NCI-H774 (cell line): ENCODE measurements at places on chromosomes 7 and 10.

GRCh38 chr7:134623193-134623592, 23.5 kb upstream of the BPGM start:
- no peak for DNase-seq

- no peak for DNase-seq
Measured at GRCh38 chr7:127059475-127059874, 193.3 kb downstream of the GRM8 start.

DNA sequence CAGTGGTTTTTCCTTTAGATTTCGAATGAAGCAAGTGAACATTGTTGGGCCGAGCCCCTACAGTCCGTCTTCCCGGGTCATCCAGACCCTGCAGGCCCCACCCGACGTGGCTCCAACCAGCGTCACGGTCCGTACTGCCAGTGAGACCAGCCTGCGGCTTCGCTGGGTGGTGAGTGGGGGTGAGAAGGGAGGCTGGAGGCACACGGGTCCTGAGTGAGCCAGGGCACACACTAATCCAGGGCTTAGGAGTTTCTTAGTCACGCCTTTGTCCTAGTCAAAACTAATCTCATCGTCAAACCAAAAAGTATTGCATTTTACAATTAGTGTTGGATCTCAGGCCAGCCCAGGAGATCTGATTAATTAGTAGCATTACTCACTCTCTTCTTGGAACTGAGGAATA, 568.8 kb upstream of the FOXK1 start:
- DNase-seq, result no peak

DNA sequence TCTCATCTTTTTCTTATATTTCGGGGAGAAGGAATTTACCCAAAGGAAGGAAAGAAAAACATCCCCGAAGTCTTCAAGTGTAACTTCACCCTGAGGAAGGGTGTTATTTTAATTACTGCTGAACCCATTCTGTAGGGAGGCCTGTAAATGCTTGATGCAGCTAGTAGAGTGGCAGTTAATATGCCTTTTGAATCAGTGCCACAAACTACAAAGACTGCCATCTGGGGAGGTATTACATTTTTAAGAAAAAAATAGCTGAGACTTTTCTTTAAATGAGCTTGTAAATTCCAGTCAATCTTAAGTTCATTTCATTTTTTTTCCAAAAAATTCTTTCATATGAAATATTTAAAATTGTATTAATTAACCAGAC, 233.1 kb upstream of the FERD3L start:
- DNase-seq, result no peak

DNA sequence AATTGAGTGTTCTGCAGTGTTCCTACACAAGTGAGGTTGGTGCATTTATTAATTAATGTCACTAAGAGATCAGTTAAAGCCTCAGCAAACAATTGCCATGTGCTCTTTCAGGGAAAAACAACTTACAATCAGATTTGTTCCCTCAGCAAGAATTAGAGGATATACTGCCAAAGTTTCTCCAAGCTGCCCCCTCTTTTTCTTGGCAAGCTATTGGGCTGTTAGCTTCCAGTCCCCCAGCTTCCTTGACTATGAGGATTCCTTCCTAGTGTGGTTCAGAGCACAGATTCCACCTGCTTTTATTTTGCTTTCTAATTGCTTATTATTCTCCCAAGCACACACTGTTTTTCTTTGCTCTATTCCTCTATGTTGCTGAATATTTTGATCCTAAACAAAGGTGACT, 112.7 kb downstream of the RBM20 start:
- DNase-seq, result no peak

DNA sequence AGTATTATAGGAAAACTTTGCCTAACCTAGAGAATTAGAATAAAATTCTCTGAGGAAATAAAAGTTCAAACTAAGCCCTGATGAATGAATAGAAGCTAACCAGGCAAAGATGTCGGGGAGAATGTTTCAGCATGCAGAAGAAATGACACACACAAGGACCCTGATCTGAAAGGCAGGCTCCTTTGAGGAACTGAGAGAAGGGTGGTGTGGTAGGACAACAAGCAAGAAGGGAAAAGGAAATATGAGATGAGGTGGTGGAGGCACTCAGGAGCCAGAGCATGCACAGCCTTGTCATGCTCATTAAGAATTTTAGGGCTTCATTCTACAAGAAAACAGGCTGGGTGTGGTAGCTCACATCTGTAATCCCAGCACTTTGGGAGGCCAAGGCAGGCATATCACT, 90.6 kb downstream of the ARHGAP12 start:
- DNase-seq, result no peak

DNA sequence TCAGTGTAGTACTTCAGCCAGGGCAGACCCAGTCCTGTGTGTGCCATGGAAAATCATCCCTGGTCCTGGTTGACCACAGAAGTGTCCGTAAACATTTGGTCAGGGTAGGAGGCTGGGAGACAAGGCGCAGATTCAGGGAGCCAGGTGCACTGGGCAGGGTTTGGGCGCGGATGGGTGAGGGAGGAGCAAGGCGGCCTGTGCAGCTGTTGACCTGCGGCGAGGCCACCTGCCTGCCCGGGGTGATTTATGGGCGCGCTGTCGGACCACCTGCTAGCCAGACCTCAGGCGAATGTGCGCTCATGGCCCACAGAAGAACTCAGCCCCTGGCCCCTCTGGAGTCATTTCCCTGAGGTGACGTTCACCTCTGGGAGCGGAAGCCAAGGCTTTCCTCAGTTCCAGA, 6.6 kb downstream of the SFRP5 start:
- peak; percentile 54 for DNase-seq

- DNase-seq, result peak; percentile 8
Measured at GRCh38 chr10:59337201-59337652, 25.1 kb downstream of the FAM13C start.

- no peak for DNase-seq
Measured at GRCh38 chr10:121702351-121703320, 104.4 kb upstream of the FGFR2 start.

- no peak for DNase-seq
Measured at GRCh38 chr7:42982604-42983115, 50.5 kb downstream of the MRPL32 start.
